ENCODE measurements at places on chromosomes 4 and X.

- DNase-seq, result no peak
These were observed 353 bp upstream of the SMIM10 start for GRCh38 chrX:134990475-134990800.

DNA sequence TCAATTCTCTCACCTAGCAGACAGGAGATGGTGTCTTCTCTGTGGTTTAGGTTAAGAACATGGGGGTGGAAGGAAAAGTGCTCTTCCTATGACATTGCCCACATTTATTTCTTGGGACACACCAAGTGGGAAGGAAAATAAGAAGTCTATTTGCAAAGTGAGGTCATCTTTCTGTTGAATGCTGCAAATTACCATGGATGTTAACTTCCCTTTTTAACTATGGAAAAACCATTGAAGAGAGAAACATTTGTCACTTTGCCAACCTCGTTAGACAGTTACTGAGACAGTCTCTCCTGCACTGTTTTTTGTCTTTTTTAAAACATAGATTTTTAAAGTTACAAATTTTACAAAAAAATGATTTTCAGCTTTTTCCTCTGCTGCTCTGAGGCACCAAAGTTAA, 72.8 kb upstream of the BEND4 start:
- DNase-seq, result no peak

- no peak for DNase-seq
These were observed 300.5 kb downstream of the FGF13 start for GRCh38 chrX:138411048-138411447.

DNA sequence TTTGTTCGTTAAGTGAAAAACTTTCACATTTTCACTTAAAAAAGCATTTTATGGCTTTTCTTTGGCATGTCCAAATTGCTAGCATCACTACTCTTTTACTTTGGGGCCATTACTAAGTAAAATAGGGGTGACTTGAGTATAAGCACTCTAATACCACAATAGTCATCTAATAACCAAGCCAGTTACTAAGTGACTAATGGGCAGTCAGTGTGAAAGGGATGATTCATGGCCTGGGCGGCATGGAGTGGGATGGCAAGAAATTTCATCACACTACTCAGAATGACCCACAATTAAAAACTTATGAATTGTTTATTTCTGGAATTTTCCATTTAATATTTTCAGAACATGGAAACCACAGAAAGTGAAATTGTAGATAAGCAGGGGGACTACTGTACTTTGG, 60.9 kb downstream of the BMP15 start:
- DNase-seq, result peak; percentile 13

DNA sequence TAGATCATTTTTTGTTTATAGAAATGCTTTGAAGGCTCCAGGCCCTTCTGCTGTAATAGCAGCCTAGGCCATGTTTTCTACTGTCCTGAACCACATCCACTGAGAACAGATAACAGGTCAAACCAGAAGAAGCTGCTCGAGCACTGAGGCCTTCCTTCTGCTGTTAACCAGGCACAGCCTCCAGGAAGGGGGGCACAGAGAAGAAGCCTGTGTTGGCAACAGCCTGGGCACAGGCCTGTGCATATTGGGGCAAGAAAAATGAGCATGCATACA, 37.4 kb upstream of the PDK3 start:
- no peak for DNase-seq

DNA sequence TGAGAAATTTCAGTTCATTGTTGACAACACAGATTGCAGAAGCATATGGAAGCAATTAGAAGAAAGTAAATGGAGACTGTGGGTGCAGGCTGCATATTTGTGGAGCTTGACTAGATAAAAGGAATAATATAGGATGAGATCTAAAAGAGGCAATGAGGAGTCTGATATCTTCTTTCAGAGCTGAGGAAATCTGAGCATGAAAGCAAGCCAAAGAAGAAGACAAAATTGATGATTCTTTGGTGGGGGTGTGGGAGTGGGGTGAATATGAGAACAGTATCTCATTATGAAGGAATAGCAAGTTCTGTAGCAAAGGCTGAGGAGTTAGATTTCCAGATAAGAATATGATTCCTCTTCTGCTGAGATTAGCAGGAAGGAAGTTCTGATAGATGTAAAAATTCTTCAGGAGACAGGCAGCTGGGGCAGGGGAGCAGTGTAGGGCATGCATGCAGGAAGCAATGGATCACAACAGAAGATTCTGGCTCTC, 6.1 kb upstream of the PDHA2 start:
- DNase-seq, result peak; percentile 15

- DNase-seq, result no peak
These were observed 310.1 kb downstream of the RAB28 start for GRCh38 chr4:13174001-13174400.
